GM12864 (cell line): ENCODE measurements at places on chromosomes 13 and 19.

DNA sequence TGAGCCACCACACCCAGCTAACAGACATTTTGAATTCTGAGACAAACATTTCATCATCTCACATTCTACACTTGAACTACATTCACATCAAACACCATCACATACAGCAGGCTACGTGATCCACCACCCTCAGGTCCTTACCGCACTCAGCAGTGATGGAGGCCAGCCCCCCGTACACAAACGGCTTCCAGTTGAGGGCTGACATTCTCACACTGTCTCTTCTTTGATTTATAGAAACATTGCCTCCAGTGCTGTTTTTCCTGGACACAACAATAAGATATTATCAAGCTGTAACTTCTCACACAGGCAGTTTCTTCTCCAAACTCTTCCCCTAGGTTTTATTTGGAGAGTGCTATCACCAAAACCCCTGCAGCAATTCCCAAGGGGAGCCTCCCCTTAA is 7.0 kb downstream of the SLC25A30 start:
- DNase-seq = no peak

- DNase-seq = no peak
Measured at GRCh38 chr13:63427170-63427569, 2011.5 kb upstream of the PCDH20 start.

- no peak for DNase-seq
Measured at GRCh38 chr19:18648973-18649315, 12.1 kb downstream of the KLHL26 start.

DNA sequence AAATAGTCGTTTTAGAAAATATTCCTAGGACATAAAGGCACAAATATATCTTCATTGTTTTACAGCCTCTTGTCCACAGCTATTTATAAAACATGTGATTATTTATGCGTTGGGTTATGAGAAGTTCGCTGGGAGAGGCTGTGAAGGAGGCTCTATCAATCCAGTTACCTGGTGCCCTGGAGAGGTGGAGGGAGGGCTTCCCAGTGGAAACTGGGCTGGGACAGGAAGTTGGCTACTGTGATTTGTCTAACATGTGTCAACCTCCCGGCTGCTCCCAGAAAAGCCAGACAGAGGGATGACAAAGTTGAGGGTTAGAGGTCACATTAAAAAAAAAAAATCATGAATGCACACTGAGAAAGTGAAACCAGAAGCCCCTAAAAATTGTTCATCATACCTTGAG is 346.5 kb downstream of the ZNF536 start:
- DNase-seq = no peak

DNA sequence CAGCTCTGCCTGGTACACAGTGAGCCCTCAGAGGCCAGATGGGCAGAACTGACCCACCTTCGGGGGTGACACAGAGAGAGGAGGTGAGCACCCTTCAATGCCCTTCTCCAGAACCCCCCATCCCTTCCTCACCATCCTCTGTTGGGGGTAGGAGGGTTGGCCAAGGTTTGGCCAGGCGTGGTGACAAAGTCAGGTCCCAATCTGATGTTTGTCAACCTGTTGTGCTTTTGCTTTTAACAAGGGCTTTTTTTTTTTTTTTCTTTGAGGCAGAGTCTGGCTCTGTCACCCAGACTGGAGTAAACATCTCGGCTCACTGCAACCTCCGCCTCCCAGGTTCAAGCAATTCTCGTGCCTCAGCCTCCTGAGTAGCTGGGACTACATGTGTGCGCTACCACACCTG is 7.3 kb downstream of the PTGIR start:
- DNase-seq = no peak

- peak; percentile 61 for DNase-seq
Measured at GRCh38 chr13:42354241-42355091, 82.5 kb downstream of the AKAP11 start.

GRCh38 chr13:113545455-113545930 is 39.1 kb upstream of the TFDP1 start:
- no peak for DNase-seq

DNA sequence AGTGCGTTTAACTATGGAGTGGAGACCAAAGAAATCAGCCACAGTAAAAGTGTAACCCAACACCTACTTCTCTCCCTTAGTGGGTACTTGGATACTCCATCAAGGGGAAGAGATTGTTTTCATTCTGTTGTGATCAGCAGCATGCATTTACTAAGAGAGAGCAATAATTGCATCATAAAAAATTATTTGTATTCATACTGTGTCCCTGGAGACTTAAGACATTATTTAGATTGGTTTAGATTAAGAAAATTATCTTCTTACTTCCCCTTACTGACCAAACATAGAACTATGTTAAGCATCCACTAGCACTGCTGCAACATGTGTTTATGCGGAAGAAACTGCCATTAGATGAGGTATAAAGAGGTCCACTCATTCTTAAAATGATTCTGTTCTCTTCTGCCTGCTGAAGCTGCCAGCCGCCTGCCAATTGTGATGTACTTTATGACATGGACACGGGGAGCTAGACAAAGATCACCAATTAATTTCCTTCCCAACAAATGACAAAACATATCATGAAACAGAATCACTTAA is 738.5 kb downstream of the DIAPH3 start:
- DNase-seq = no peak

- DNase-seq = no peak
Measured at GRCh38 chr19:10835089-10835753, 791 bp downstream of the TMED1 start.

GRCh38 chr13:80334597-80335260 is 6.2 kb downstream of the SPRY2 start:
- no peak for DNase-seq
